Uterine smooth muscle cell (primary cell): ENCODE measurements at places on chromosomes 7 and 10. TPM values are rescaled to one million over a fixed set of nuclear protein-coding genes. Genes with fewer than 3 reads are reported as not detected.

The CLIP2 gene
- total RNA-seq, result 91.0 and 106 TPM in 2 replicates

The C10orf143 gene
- 0.44 and 0.75 TPM in 2 replicates for total RNA-seq

The HIPK2 gene
- total RNA-seq, result 3.9 and 7.9 TPM in 2 replicates

The ZNF853 gene
- total RNA-seq, result 1.2 and 3.9 TPM in 2 replicates

The AKR1C1 gene
- total RNA-seq, result 72.2 and 86.1 TPM in 2 replicates
